ENCODE measurements at places on chromosomes 6 and 20. TPM values are rescaled to one million over a fixed set of nuclear protein-coding genes. Genes with fewer than 3 reads are reported as not detected.

The C2 gene
- 0.23 TPM for polyA plus RNA-seq

The C20orf204 gene
- polyA plus RNA-seq, result 0.82 TPM

The ZFAND3 gene
- polyA plus RNA-seq, result 16.9 TPM

The STX11 gene
- polyA plus RNA-seq, result 0.37 TPM

The SYCP2 gene
- polyA plus RNA-seq, result 0.14 TPM

The TMEM244 gene
- not detected for polyA plus RNA-seq

The PAK5 gene
- 0.57 TPM for polyA plus RNA-seq

The KHDC1L gene
- polyA plus RNA-seq, result not detected

The FYN gene
- polyA plus RNA-seq, result 54.9 TPM

The WFDC5 gene
- not detected for polyA plus RNA-seq

The CCN6 gene
- polyA plus RNA-seq, result 0.73 TPM

The CGA gene
- not detected for polyA plus RNA-seq

The IFNGR1 gene
- polyA plus RNA-seq, result 21.3 TPM

Data from GM23338 (cell line).